ENCODE measurements at places on chromosomes 4 and X.

DNA sequence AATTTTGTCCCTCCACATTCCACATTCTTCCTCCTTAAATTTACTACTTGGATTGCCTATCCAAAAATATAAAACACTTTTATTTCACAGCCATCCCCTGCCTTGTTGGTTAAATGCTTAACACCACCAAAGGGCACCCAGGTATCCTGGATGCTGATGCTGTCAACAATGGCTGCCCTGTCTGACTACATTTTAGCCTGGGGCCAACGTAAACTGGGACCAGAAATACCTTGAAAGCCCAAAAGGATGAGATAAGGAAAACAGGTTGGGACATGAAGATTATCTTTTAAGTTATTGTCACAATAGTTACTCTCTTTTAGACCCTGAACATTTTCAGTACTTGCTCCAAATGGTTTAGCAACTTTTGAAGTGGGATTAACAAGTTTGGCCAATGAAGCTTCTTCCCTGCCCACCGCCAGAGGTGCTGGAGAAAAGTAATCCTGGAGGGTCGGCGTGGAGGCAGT is 775 bp upstream of the YIPF6 start:
- no peak for DNase-seq

DNA sequence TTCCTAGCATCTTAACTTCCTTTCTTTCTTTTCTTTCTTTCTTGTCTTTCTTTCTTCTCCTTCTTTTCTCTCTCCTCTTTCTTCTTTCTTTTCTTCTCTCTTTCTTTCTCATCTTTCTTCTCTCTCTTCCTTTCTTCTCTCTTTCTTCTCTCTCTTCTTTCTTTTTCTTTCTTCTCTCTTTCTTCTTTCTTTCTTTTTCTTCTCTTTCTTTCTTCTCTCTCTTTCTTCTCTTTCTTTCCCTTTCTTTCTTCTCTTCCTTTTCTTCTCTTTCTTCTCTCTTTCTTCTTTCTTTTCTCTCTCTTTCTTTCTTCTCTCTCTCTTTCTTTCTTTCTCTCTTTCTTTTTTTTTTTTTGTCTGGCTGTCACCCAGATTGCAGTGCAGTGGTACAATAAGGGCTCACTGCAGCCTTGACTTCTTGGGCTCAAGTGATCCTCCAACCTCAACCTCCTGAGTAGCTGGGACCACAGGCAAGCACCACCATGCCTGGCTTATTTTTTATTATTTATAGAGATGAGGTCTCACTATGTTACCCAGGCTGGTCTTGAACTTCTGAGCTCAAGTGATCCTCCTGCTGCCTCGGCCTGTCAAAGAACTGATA is 17.5 kb downstream of the NMU start:
- DNase-seq, result no peak

DNA sequence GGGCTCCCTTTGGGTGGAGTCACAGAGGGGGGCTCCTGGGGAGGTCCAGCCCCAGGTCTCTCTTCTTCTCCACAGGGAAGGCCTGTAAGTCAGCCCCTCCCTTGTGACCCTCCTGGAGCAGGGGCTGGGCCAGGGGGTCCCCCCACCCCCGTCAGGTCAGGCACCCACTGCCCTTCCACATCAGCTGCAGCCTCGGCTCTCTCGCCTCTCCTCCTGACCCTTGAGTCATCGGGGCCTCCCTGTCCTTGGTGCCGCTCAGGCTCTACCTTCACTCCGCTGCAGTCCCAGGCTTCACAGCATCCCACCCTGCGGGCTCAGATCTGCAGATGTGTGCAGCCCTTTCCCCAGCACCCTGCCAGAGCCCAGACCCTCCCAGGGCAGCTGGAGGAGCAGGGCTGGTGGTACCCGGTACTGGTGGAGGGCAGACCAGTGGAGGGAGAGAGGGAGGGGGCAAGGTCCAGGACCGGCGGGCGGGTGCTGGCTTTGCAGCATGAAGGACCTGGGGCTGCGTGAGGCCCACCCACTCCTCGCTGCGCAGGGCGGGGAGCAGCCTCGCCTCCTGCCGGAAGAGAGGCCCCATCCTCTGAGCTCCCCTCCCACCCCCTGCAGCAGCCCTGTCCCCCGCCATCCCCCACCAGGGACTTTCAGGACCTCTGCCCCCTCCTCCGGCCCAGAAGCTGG is 117.1 kb downstream of the FAM53A start:
- no peak for DNase-seq

DNA sequence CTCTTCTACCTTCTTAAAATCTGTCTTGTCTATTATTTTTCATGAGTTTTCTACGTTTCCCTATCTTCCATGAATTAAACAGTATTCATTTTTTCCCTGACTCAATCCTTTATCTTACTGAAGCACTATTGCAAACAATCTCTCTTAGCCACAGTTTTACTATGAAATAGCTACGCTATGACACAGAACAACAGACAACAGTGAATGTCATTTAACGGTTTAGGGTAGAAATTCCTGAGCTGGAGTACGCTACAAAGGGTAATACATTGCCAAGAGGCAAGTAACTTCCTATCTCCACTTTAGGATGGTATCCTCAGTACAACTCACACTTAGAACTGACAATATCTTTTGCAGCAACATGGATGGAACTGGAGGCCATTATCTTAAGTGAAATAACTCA is 552.6 kb downstream of the INPP4B start:
- no peak for DNase-seq

Measured in omental fat pad (tissue), 4 donors.